ENCODE measurements at places on chromosomes 5 and 9.

DNA sequence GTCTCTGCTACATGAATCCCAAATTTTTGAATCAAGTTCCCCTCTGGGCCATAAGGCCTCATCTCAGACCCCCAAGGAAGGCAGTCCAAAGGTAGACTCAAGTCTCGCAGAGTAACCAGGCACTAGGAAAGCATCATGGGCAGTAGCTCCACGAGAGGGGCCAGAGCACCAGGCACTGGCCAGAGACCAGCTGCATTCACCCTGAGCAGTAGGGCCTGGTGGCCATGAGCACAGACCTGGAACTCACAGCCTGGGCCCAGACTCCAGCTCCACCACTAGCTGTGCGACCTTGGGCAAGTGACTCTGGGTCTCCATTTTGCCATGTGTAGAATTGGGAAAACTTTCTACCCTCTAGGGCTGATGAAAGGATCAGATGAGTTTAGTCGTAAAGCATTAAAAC, 28.5 kb downstream of the NANS start:
- DNase-seq: no peak

DNA sequence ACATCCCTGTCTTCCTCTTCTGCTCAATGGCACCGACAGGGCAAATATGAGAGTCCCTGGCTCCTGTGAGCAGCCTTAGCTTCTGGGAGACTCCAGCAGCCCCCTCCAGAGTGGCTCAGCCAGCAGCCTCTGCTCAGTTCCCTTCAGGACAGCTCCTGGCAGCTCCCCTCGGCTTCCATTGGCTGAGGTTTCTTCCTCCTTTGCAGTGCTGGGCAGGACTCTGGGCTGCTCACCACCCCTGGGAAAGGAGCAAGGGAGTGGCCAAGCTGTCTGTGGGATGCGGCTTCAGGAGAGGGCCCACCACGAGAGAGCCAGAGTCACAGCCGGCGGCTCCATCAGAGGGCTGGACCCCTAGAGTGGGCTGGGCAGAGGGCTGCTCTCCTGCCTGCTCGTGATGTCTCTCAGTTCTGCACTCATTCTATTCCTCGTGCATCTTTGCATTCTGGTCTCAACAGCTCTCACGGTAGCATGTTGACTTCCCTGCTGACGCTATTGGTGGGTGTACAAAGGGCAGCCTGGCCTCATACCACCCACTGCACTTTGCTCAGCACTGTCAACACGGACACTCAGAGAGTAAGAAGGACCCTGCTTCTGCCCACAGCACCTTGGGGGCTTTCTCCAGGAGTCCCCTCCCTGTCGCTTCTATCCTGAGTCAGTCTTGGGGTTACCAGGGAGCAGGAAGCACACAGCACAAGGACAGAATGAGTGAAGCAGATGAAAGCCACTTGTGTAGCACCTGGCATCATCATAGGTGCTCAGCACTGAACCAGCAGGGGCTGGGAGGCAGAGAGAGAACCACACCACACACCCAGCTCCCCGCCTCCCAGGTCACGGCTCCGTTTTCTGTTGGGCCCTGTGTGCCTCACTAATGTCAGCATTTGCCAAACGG, 80.9 kb upstream of the ALDH1B1 start:
- DNase-seq: no peak

DNA sequence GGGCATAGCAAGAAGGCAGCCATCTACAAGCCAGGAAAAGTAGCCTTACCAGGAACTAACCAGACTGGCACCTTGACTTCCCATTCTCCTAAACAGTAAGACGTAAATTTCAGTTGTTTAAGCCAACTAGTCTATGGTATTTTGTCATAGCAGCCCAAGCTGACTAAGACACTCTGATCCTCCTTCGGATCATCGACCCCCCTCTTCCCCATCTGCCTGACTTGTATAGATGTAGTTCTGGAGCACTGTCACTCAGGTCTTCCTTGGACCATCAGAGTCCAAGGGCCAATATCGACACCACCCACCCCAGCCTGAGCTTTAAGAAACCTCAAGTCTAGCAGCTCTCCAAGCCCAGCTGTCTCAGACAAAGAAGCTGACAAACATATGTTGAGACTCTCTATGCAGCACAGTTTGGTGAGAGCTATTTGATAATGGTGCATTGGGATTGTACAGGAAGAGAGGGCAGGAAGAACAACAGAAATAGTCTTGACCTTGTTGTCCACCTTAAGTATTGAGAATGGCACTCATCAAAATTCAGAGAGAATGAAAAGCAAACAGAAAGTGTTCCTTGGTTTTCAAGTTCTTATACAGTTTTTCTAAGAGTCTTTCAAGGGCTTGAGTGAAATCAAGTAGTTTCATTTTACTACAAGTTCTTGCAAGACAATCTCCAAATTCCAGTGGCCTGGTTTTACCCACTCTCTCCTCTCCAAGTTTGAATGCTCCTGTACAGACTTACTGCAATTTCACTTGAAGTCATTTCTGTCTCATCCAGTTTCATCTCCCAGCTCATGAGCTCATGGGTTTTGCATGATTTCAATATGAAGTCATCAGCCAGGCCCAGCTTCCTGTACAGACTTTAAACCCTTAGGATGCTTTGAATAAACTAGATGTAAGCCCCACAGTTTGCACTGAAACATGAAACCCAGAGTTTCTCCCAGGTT, 122.3 kb upstream of the RAI14 start:
- peak; percentile 85 for DNase-seq

- DNase-seq: peak; percentile 90
Observed at GRCh38 chr5:72179028-72179815, 71.9 kb downstream of the MAP1B start.

GRCh38 chr5:146753641-146754040, 124.9 kb downstream of the PPP2R2B start:
- DNase-seq: no peak

DNA sequence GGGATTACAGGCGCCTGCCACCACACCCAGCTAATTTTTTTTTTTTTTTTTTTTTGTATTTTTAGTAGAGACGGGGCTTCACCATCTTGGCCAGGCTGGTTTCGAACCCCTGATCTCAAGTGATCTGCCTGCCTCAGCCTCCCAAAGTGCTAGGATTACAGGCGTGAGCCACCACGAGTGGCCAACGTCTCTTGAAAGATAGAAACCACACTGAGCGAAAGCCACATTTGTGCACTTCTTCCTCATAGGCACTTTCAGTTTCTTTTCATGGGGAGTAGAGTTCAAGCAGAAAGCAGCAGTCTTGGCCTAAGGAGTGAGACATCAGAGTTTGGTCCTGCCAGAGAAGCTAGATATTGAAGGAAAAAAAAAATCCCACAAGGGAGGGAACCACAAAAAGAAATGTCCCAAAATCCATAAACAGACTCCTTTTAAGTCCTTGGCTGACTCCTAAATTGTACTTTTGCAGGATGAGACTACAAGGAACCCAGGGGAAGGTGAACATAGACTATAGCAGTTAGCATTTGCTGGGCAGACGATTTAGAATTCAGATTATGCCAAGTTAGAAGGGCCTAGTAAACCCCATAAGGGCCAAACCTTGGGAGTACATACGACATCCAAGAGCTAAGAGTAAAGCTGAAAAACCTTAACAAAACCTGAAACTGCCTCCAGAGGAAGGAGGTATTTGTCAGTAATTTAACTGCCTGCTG, 43.9 kb upstream of the GLIPR2 start:
- no peak for DNase-seq

DNA sequence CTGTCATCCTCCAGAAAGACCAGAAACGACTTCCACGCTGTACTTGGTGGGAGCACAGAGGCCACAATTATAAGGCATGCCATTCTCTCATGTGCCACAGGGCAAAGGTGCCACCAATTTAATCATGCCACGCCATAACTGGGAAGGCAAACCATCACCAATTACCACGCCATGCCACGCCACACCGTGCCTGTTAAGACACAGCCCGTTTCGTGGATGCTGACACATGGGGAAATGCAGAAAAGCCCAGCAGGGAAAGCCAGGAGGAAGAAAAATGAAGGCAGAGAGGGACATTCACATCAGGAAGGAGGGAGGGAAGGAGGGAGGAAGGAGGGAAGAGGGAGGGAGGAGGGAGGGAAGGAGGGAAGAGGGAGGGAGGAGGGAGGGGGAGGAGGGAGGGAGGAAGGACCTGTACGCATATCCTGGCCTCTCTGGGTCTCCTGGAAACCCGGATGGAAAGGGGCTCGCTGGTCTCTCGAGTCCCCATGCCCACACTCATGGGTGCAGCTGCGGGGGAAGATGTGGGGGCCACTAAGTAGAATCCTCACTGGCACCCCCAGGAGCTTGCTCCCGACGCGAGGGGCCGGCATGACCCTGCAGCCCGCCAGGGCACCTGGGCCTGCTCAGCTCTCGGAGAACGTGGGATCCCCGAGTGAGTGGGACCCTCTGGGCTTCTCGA, 61.7 kb upstream of the UBAC1 start:
- no peak for DNase-seq

DNA sequence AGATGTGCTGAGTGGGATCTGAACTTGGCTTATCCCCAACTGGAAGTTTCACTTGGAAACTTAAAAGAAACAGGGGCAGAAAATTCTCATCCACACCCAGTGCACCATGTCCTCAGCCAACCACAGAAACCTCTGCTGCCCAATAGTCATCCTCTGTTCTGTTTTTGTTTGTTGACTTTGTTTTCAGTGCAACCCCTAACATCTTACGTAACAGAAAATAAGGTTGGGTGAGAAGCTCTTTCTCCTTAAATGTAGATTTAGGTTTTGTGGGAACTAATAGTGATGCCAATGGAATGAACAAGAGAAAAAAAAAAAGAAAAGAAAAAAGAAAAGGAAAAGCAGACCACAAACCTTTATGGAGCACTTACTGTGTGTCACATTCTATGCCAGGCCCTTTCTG, 262.8 kb downstream of the PAPPA start:
- no peak for DNase-seq

- DNase-seq: peak; percentile 70
Observed at GRCh38 chr5:130514984-130515690, 610.9 kb downstream of the CHSY3 start.

DNA sequence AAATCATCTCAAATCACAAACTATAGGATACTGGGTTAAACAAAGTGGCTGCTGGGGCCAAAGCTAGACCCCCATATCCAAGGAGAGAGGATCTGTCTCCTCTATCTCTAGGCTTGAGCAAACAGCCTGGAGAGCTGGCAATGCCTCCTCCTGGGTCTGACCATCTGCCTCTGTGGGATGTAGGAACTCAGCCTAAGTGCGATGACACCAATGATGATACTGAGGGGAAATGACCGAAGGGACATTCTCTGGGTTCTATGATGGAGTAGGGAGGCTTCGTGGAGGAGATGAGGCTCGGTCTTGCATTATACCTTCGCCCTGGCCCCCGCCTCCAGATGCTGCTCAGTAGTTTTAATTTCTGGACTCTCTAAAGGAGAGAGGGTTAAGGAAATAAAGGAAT, 9.3 kb upstream of the SPATA24 start:
- no peak for DNase-seq

DNA sequence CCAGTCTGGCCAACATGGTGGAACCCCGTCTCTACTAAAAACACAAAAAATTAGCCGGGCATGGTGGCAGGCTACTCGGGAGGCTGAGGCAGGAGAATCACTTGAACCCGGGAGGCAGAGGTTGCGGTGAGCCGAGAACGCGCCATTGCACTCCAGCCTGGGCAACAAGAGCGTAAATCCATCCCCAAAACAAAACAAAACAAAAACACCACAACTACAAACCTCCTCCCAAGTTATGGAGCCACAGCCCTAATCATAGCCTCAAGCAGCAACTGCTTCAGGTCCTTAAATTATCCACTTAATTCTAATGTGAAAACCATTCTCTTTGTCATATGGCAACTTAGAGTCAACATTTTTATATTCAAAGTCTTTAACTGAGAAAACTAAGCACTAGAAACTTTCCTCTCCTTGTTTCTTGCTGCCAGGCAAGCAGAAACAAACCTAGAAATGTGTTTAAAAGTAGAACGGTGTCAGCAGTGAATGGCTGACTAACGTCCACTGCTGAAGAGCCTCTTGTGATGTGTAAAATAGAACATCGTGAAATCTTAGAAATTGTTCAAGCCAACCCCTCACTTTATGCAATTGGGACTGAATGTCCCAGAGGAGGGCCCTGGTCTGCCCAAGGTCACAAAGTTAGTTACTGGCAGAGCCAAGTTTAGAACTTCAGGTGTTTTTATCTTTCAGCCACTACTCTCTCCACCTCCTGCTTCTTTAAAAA, 5.7 kb downstream of the TMEM245 start:
- no peak for DNase-seq

DNA sequence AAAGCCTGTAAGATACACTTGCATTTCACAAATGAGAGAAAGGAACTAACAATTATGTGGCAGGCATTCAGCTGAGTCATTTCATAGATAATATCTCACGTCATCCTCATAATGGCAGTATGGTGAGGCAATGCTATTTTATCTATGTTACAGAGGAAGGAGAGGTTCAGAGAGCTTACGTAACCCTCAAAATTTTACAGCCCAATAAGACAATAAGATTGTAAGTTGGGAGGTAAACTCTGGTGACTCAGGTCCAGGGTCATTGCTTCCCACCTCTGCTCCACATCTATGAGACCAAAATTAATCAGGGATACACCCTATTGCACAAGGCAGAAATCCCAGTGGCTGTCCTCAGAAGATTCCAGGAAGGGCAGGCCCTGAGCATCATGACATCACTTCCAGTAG, 309.7 kb downstream of the NSG2 start:
- DNase-seq: peak; percentile 87

DNA sequence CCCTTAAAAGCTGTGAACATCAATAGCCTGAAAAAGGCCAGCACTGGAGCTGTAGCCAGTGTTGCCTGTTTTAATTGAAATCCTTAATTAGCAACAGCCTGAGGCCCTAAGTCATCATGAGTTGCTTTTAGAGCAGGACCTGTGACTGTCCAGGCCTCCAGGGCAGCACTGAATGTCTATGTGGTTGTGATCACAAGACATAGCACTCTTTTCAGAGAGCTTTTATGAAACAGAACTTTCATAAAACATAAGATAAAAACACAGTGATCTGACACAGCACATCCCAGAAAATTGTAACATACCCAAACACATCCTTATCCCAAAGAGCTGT, 85.5 kb upstream of the MYO10 start:
- peak; percentile 36 for DNase-seq

GRCh38 chr9:20713172-20713571, 29.1 kb downstream of the FOCAD start:
- no peak for DNase-seq

DNA sequence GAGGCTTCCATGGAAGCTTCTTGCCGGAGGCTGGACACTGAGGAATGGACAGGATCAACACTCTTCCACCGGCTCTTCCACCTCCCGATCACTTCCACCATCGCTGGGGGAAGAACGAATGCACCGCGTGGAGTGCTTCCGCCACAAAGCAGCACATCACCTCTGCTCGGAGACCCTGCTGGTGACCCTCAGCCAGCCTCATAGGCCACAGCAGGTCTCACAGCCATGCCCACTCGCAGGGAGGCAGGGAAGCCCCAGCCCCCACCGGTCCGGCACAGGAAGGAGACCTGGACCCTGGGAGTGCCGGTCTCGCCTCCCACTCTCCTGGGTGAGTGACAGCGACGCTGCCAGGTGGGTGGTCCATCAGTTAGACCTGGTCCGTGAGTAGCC, 4.7 kb downstream of the MRPL36 start:
- no peak for DNase-seq

GRCh38 chr9:84669288-84670137, at the start of gene NTRK2:
Gene NTRK2 (plus strand): TSS chr9:84669729. CDS start chr9:84670749, 1,020 bp downstream.
- DNase-seq: peak; percentile 37

DNA sequence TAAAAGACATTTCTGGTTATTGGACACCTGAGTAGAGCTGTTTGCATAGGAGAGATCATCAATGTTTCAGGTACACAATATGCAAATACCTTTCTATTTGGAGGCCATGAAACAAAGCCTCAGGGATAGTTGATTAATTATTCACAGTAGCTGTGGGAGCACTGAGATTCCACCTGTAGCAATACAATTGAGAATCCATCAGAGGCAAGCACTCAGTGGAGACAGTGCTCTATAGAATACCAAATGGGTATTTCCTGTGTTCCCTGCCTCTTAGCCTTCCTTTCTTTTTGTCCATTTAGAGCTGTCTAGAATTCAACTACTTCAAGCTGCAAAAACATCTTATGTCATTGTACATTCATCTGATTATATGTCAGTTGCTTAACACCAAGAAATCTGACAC, 1754.0 kb upstream of the ACO1 start:
- no peak for DNase-seq
